ENCODE measurements at places on chromosomes 2 and 18.

GRCh38 chr2:233862261-233862768 lies 5.9 kb downstream of the MSL3B start:
- no peak for DNase-seq

DNA sequence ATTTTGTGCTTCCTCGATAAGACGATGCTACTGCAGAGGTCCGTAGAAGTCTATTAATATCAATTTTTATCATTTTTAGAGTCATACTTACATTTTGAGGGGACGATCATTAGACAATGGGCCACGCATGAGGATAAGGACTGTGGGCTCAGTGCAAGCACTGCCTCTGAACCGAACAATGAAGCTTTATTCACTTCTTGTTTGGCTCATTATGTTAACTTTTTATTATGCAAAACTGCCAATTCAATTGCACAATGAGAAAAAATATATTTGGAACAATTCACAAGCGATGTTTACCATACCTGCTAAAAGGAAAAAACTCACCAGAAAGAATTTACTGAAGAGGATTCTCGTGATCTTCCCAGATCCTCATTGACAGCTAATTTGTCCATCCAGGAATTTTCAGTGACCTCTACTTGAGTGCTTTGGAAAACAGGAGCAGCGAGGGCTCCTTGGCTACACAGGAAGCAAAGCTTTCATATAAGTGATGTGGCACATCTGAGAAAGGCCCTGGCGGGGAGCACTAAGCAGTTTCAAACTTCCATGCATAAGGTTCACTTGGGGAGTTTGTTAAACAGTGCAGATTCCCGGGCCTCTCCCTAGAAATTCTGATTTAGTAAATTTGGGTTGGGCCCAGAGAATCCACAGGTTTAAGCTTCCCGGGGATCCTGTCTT lies 13.3 kb upstream of the CAPN13 start:
- no peak for DNase-seq

DNA sequence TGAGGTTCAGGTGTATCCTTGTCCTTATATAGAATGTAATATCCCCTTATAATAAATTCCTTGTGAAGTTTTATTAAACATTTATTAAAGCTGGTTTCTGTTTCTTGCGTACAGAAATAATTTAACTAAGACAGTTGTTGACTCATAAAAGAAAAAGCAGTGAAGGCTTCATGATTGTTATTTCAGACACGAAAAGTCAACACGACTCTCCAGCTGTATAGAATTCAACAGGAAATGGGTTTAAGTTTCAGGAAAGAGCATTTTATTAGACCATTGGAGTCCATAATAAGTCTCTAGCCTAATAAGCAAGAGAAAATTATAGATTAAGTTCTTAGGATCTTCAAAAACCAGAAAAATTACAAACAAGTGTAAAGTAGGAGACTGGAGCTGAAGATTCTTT lies 62.2 kb downstream of the KCNE4 start:
- peak; percentile 23 for DNase-seq

- DNase-seq, result no peak
Observed at GRCh38 chr2:186903216-186903615, 54.2 kb upstream of the ZSWIM2 start.

DNA sequence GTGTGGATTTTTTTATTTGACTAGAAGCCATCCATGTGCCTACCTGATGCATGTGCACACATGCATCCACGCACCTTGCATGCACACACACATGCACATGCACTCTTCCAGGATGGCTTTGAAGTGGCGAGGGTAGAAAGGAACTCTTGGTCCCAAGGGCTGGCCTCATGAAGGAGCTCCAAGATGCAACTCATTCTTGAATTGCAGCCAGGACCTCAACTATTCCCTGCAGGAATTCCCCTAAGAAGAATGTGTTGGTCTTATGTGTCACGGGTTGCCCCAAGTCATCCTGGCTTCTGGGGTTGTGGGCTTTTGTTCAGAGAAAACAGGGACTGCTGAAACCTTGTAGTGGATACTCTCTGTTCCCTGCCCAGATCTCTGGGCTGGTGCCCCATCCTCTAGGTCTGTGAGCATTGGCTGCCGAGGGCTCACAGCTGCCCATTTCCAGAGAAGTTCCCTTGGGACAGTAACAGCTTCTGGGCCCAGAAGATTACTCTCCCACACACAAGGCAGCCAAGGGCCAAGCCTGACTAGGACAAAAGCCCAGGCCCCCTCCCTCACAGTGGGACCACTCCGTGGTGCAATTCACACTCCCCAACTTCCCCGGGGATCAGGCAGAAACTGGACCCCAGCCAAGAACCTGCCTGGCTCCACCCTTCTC lies 137.6 kb downstream of the COPS8 start:
- peak; percentile 99 for DNase-seq

GRCh38 chr2:220550995-220551700 lies 923.7 kb downstream of the SLC4A3 start:
- DNase-seq, result no peak

- no peak for DNase-seq
Observed at GRCh38 chr2:47662552-47662951, 120.4 kb upstream of the MSH6 start.

DNA sequence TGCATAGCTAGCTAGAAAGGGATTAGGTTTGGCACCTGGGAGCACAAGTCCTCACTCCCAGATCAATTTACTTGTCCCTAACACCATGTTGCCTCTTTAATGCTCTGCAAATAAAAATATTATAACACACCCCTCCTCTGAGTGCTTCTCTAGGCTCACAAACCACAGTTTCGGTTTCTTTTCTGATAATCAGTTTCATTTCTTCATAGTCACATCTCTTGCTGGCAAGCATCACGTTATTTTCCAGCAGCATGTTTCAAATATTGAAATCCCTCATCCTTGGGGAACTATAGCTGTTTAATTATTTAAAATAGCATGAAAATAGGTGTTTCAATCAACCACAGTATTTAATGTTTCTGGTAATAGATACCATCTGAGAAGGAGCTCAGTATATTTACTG lies 13.9 kb upstream of the SMCHD1 start:
- DNase-seq, result no peak

DNA sequence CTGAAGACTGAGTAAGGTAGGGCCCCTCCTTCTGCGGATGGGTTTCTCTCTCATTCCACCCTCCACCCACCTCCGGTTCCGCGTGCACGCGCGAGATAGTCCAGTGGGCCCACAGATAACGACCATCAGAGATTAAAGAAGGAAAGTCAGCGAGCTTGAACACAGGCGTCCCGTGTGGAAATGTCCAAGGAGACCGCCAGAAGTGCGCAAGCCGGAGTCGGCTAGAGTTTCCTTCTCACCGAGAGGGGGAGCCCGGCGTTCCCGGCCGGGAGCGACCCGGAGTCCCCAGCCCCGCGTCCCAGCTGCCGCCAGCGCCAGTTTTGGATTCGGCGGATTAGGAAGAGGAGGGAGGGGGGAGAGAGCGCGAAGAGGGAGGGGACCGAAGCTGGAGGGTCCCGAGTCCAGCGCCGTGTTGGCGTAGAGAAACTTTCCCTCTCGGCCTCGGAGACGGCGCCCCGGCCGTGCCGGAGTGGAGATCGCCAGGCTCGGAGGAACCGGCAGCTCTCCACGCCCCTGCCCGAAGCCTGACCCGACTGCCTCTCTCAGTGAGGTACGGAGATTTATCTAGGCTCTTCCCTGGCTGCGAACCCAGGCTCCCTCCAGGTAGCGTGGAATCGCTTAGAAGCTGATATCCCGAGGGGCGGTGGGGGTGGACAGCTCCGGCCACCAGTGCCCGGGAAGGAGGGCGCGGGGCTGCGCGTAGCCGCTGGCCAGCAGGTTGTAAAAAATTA lies at the start of gene GULP1:
TSS of gene GULP1 (plus strand) at position 258 of the 731 bp plus-strand sequence. CDS start 185,829 bp downstream, outside the sequence.
- no peak for DNase-seq

DNA sequence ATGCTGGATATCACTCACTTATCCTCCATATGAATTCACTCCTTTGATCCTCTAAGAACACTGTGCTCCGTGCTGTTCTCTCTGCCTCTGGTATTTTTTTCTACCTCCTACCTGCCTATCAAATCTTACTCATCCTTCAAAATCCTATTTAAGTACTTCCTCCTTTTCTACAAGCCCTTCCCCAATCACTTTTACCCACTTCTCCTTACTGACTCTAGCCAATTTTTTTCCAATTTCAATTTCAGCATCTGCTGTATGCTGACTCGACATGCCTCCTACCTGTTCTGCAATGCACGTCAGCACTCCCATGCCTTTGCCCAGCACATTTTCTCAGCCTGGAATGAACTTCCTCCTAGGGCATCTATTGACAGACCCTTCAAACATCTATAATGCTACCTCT lies 37.3 kb upstream of the LNPK start:
- DNase-seq, result no peak

All from AG04449 (cell line).